ENCODE measurements at places on chromosomes 2 and 18.

DNA sequence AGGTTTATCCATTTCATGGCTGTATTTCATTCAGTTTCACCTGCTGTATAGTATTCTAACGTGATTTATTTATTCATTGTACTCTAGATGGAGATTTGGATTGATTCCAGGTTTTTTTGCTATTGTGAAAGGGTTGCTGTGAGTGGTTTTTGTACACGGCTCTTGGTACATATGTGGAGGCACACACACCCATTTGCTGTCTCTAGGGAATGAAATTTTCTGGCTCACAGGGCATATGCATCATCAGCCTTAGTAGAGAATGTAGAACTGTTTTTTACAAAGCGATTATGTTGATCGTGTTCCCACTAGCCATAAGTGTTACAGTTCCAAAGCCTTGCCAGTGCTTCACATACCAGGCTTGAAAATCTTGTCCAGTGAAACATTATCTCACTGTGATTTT is 5.1 kb downstream of the SPTBN1 start:
- DNase-seq: no peak

GRCh38 chr18:73684647-73685046 is 463.0 kb downstream of the FBXO15 start:
- DNase-seq: no peak

GRCh38 chr2:162073888-162074631 is at the start of gene DPP4:
Gene DPP4, minus strand, starts transcription at chr2:162074215. Its CDS starts 234 bp downstream, at chr2:162073981.
- DNase-seq: no peak

GRCh38 chr18:28406533-28406932 is 229.6 kb upstream of the CDH2 start:
- no peak for DNase-seq

- DNase-seq: no peak
These were observed 52.8 kb upstream of the HAAO start for GRCh38 chr2:42844901-42845821.

Data from activated T-cell treated with anti-CD3 and anti-CD28 coated beads for 24 hours (primary cell).